Stimulated activated effector memory CD8-positive, alpha-beta T cell treated with anti-CD3 and anti-CD28 coated beads, Interleukin-12 subunit alpha, Interleukin-12 subunit beta, amount 100 ng/mL, for 72 hours (primary cell): ENCODE measurements at places on chromosomes 3 and 15.

- DNase-seq = no peak
These were observed 5.1 kb downstream of the SEC13 start for GRCh38 chr3:10315771-10316344.

- DNase-seq = no peak
These were observed 530.7 kb downstream of the EPHB1 start for GRCh38 chr3:135325726-135326235.

- DNase-seq = no peak
These were observed 107.6 kb downstream of the LRRK1 start for GRCh38 chr15:101026656-101027272.

DNA sequence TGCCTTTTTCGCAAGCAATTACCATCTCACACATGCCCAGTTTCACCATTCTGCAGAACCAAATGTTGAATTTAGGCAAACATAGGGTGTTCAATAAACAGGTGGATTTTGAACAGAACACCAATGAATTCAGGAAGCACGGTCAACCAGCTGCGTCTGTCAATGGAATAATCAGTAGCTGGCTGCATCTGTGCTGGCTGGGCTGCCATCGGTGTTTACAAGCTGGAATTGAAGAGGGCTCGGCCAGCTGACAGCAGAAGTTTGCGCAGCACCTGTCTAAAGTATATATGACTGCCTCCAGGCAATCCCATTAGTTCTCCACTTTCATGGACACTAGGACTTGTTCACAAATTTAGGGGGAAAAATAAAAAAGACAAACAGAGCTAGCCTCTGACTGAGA lies 996.4 kb upstream of the CFAP20DC start:
- no peak for DNase-seq

GRCh38 chr3:60657972-60658371 lies 593.3 kb downstream of the FHIT start:
- no peak for DNase-seq

GRCh38 chr3:143150071-143150470 lies 30.5 kb downstream of the CHST2 start:
- no peak for DNase-seq

DNA sequence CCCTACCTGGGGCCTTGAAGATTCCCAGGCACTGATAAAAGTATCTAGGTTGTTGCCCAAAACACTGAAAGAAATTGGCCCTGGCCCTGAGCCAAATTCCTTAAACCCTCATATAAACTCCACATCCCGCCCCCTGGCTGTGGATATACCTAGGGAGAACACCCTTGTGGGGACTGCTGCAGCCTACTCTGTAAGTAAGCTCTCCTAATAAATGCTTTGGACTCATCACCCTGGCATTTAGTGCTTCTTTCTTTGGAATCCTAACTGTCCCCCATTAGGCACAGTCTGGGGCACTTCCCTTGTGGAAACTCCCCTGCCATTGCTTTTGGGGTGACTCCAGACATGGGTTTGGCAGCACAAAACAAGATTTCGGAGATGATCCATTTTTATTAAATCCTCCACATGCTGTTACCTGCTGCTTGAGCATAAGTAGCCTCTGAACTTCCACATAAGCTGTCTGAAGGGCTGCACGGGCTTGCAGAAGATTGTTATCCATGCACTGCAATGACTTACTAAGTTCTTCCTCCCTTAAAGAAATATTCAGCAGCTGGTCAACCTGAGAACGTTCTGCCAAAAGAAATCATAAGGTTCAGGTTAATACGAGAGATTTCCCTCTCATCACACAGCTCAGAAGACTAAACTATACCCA lies 46.4 kb downstream of the ZNF106 start:
- no peak for DNase-seq

DNA sequence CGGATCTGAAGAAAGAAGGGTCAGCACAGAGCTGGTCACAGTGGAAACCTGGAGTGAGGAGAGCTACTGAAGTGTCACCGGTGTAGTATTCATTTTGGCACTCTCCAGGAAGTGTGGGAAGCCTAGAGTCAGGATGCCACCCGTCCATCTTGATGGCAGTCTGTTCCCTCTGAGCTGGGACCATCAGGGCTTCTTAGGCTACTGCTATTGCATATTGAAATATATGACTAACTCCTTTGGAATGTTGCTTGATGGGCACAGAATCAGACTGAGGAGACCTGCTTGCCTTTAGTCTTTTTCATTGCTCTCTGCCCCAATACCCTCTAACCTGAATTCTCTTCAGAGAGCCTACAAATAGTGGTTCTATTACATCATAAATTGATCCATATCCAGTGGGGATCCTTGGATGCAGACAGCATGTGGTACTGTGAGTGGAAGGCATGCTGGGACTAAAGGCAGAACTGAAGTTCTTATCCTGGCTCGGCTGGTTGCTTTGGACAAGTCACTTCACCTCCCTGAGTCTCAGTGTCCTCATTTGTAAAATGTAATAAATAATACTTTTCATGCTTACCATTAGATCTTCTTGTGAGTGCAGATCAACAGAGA lies 143.5 kb downstream of the PDE8A start:
- no peak for DNase-seq
